ENCODE measurements at places on chromosomes 13 and 19.

GRCh38 chr13:110557082-110557481 lies 4.4 kb downstream of the RAB20 start:
- DNase-seq = no peak

GRCh38 chr19:42571116-42571515 lies 23.6 kb downstream of the CEACAM8 start:
- DNase-seq = no peak

DNA sequence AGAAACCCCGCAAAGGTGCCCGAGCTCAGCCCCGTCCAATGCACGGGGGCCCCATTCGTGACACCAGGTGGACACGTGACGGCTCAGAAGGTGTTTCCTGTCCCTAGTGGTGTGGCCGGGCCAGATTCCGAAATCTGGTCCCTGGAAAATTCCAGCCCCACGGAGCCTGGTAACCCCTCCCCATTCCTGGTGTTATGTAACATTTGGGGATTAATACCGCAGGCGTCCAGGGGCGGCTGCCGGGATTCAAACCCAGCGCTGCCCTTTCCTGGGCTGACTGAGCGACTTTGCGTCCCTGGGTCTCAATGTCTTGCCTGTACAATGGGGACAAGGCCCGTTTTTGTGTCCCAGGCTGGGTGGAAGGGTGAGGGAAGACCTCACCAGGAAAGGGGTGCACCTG lies 1.0 kb upstream of the PLK5 start:
- DNase-seq = no peak

GRCh38 chr13:79918620-79919019 lies 422.3 kb downstream of the SPRY2 start:
- DNase-seq = no peak

GRCh38 chr19:37963190-37963936 lies 56.4 kb downstream of the SIPA1L3 start:
- DNase-seq = peak; percentile 33

DNA sequence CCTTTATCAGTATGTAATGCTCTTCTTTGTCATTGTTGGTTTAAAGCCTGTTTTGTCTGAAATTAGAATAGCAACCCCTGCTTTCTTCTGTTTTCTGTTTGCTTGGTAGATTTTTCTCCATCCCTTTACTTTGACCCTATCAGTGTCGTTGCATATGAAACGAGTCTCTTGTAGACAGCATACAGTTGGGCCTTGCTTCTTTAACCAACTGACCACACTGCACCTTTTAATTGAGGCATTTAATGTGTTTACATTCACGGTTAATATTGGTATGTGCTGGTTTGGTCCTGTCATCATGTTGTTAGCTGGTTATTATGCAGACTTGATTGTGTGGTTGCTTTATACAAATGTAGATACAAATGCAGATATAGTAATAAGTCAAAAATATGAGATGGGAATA lies 71.1 kb downstream of the PDS5B start:
- no peak for DNase-seq

GRCh38 chr19:55623561-55623960 lies 805 bp downstream of the ZNF784 start:
- DNase-seq = no peak

DNA sequence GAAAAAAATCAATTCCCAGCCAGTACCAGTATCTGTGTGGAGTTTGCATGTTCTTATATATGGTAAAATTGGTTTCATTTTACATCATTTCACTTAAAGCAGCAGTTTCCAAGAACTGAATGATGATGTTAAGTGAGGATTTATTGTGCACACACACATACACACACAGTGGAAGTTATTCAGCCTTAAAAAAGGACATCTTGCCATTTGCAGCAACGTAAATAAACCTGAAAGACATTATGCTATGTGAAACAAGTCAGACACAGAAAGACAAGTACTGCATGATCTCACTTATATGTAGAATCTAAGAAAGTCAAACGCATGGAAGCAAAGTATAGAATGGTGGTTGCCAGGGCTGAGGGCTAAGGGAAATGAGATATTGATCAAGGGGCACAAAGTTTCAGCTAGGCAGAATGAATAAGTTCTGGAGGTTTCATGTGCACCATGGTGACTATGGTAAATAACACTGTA lies 5.3 kb downstream of the SIGLECL1 start:
- no peak for DNase-seq

DNA sequence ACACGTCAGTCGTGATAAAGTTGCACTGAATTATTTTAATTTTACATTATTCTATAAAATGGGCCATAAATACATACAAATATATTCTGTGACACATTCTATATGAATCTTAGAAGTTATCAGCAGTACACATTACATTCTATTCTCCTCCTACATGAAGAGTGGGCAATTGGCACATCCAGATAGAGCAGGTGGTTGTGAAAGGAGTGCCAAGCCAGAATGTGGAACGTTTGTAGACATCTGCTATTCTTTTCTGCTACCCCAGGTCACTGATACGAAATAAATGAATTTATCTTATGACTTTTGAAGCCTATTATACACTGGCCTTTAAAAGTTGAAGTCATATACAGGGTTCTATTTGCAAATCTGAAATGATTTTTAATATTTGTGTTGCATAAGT lies 373.2 kb downstream of the PCDH17 start:
- DNase-seq = no peak

- DNase-seq = no peak
These were observed 33.1 kb upstream of the ONECUT3 start for GRCh38 chr19:1720237-1720636.

DNA sequence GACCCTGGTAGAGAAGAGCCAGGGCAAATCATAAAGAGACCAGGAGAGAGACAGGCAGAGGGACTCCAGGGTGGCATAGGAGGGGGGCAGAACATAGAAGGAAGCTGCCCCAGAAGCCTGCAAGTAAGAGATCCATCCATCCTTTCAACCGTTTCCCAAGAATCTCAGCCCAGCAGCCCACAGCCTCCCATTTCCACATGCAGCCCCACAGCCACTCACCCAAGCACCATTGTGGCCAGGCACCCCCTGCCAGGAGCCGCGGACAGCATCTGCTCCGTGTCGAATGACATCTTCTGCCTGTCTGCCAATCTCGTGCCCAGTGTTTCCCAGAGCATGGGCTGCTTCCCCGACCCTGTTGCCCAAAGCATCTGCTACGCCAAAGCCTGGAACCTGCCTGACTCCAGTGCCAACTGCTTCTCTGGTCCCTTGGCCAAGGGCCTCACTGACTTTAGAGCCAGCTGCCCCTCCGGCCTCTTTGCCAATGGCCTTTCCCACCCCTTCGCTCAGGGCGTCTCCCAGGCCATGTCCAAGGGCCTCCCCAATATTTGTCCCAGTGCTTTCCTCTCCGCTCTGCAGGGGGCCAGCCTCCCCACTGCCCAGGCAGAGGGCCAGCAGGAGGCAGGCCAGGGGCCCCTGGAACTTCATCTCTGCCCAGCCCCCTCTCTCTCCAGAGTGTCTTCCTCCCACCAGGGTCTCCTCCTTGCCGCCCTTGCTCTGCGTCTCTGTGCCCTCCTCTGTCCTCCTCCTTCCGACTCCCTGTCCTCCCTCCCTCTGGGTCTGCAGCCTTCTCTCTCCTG lies 420 bp downstream of the DMKN start:
- DNase-seq = no peak

DNA sequence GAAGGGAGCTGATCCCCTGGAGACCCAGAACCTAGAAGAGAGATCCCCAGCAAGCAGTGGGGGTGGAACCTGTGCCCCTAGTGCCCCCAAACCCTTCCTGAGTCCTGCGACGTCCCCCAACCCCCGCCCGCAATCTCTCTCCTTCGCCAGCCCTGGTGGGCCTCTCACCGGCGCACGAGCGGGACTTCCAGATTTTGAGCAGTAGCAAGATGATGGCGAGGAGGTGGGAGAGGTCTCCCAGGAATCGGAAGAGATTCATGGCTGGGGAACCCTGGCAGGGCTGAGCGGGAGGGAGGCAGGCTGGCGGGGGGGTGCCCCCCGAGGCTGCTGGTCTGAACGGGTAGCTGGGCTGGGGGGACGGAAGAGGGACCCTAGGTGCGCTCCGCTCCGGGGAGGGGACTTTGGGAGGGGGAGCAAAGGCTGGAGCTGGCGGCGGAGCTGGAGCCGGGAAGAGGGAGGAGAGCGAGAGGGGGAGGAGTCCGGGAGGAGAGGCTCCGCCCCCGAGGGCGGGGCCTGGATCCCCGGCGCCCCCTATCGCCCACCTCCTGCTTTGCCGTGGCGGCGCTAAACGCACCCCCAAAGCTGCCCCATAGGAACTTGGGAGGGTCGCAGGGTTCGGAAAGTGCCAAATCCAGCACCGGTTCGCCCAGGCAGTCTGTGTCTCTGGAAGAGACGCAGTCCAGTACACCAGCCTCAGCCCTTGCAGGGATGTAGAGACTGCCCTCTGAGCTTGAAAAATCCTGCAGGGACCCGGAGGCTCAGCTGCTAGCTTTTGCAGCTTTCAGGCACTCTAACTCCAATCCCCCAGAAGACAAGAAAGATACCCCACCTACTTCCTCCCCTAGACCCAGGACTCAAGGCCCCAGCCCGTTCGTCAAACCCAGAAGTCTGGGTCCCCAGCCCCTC lies at the start of gene KDELR1:
Gene KDELR1 (minus strand): TSS at position 452 of the 906 bp plus-strand sequence. CDS start 193 bp downstream, at position 259.
- peak; percentile 91 for DNase-seq

DNA sequence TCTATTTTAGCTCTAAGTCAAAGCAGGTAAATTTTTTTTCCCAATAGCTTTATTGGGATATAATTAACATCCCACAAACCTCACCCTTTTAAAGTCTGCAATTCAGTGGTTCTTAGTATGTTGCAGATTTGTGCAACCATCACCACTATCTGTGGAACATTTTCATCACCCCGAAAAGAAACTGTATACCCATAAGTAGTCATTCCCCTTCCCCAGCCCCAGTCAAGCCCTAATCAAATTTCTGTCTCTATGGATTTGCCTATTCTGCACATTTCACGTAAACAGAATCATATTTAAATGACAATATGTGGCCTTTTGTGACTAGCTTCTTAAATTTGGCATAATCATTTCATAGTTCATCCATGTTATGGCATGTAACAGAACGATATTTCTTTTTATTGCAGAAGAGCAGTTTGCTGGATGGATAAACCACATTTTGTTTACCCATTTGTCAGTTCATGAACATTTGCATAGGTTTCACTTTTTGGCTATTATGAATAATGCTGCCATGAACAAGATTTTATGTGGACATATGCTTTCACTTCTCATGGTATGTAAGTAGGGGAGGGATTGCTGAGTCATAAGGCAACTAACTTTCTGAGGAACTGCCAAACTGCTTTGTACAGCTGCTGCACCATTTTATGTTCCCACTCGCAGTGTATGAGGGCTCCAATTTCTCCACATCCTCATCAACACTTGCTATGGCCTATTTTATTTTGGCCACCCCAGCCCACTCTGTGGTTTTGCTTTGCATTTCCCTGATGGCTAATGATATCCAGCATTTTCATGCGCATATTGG lies 10.9 kb downstream of the SLC46A3 start:
- DNase-seq = peak; percentile 91

GRCh38 chr13:67216864-67217263 lies 13.3 kb downstream of the PCDH9 start:
- DNase-seq = no peak

GRCh38 chr19:46386996-46387712 lies 26.2 kb downstream of the CCDC8 start:
- DNase-seq = no peak

- DNase-seq = peak; percentile 94
These were observed 229.4 kb downstream of the NDFIP2 start for GRCh38 chr13:79710376-79710775.
